BJ (cell line): ENCODE measurements at places on chromosomes 16 and 17.

DNA sequence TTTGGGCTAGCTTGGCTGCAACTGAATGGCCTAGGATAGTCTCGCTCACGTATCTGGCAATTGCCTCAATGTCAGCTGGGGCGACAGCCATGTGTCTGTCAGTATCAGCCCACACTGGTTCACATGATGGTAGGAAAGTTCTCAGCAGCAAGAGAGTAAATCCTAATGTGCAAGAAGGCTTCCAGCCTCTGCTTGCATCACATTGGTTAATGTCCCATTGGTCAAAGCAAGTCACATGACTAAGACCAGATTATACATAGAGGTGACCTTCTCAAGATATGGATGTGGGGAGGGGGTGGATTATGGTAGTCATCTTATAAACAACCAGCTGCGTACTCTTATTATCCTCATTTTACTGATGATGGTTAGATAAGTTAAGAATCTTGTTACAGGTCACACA is 31.0 kb downstream of the CHP2 start:
- no peak for DNase-seq

DNA sequence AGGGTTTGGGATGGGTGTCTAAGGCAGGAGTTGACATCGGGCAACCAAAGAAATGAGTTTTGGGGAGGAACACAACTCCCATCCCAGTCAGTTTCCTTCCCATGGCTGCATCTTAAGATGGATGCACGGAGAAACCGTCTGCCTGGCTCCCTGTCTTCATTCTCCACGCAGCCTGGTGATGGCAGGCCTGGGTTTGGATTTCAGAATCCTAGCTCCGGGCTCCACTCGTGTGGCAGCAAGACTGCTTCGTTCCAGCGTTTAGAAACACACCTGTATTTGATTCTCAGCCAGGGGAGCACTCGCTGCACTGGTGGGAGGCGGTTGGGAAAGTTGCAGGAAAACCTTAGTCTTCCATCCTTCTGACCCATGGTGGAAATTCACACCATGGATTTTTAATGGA is 141.1 kb downstream of the RAB11FIP4 start:
- no peak for DNase-seq

DNA sequence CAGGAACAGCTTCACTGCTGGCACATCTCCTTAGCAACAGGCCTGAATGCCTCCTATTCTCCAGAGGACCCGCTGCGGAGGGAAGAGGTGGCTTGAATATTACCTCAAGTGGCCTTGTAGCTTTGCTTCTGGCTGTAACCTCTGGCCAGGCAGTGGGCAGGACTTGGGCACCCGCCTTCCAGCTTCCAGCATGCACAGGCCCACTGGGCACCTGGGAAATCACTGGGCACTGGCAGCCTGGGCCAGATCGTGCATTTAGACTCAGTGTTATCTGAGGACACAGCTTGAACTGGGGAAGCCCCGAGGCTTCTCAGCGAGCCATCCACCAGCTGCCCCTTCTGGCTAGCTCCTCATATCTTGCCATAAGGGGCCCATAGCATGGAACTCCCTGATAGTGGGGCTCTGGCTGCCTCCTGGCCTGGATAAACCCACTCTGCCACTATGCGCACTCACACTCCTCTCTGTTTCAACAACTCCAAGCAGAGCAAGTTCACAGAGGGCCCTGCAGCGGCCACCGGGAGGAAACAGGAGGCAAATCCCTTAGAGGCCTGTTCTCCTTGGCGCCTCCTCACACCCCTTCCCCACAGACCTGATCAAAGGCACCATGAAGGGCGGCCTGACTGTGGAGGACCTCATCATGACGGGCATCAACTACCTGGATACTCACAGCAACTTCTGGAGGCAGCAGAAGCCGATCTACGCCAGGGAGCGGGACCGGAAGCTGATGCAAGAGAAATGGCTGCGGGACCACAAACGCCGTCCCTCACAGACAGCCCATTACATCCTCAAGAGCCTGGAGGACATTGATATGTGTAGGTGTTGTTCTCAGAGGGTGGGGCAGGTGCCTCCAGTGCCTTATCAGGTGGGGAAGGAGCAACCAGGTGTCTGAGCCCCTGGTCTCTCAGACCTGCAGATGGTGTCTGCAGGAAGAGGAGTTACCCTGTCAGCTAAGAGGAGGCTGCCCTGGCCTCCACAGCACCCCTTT is 7.8 kb downstream of the ODAD4 start:
- DNase-seq: no peak

GRCh38 chr16:87320510-87321227 is 3.5 kb upstream of the C16orf95 start:
- no peak for DNase-seq

- DNase-seq: no peak
Measured at GRCh38 chr17:64150237-64151015, 20.5 kb upstream of the ERN1 start.

GRCh38 chr16:1012135-1012534 is 30.6 kb downstream of the SOX8 start:
- no peak for DNase-seq

- DNase-seq: no peak
Measured at GRCh38 chr17:50144845-50145531, 5.5 kb downstream of the PPP1R9B start.

DNA sequence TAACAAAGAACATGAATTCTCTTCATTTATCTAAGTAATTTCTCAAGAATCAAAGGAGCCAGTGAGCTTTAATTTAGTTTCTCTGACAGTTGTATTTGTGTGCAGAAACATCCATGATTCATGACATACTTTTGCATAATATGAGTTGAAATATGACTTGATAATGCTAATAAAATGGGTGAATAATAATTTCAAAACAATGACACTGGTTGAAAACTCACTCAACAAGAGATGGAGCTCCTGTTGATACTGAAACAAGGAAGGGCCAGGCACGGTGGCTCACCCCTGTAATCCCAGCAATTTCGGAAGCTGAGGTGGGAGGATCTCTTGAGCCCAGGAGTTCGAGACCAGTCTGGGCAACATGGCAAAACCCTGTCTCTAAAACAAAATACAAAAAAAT is 147.0 kb downstream of the MAP2K6 start:
- no peak for DNase-seq

DNA sequence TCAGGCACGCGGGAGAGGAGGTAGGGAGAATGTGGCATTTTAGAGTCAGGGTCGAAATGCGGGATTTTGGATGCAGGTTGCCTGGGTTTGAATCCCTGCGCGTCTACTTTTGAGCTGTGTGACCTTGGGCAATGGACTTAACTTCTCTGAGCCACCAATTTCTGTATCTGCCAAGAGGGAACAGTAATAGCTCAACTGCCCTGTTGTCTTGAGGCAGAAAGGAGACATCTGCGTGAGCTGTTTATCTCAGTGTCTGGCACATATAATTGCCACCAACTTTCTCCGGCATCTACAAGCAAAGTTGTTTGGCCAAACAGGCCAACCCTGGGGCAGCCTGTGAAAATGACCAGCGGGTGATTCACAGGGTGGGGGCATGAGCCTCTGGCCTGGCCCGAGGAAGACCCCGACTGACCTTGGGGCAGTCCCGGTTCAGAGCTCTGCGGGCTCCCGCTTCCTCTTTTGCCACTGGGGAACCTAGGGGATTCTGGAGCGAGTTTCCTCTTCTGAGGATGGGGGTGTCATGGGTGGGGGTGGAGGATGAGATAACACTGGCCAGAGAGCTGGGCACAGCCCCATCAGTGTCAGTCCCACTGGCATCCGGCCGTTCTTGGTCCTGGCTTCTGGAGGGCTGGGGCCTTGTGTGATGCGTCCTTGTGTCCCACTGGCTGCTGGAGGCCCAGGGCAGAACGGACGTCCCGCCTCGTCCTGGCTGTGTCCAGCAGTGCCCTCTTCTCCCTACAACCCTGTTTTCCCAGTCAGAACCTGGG is 1.3 kb downstream of the SNN start:
- DNase-seq: no peak

GRCh38 chr17:79473876-79474440 is 136.9 kb downstream of the RBFOX3 start:
- no peak for DNase-seq

DNA sequence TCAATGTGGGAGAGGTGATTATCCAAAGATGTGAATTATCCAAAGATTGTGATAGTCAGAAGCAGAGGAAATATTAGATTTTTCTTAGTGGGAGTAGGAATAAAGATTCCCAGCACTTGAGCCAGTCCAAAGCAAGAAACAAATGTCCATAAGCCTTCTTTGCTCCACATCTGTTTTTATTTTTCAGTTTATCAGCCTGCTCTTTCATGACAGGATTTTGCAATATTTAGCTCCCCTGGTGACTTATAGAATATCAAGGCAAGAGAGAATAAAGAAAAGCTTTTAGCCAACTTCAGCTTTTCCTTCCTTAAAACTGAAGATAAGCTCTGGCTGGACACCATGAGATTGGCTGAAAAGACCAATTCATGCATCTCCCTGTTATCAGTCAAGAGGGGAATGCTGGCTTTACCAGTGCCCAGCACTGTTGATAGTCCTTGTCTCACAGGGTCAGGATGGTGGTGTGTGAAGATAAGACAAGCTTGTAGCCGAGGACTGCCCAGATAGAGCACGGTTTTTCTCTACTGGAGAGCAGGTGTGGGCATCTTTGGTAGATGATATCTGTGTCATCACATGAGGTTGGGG is 706.5 kb downstream of the KCNJ2 start:
- DNase-seq: no peak

DNA sequence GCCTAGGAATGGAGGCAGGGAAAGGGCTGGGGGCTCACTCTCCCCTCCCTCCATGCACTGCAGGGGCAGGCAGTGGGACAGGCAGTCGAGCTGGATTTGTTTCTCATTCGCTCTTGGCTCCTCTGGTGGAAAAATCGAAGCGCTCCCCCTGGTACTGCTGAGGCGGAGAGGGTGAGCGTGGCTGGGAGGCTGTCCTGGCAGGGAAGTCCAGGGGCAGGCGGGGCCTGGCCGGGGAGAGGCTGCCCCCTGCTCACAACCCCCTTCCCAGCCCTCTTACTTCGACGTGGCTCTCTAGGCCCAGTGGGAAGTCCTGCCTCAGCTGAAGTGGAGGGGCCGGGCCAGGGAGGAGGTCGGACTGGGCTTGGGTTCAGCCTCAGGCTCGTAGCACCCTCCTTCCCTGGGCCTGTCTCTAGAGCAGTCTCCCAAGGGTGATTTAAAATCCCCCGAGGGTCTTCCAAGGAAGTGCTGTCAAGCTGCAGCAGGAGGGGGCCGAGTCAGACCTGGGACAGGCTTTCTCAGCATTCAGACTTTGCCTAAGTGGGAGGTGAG is 16.5 kb upstream of the TMEM92 start:
- no peak for DNase-seq

DNA sequence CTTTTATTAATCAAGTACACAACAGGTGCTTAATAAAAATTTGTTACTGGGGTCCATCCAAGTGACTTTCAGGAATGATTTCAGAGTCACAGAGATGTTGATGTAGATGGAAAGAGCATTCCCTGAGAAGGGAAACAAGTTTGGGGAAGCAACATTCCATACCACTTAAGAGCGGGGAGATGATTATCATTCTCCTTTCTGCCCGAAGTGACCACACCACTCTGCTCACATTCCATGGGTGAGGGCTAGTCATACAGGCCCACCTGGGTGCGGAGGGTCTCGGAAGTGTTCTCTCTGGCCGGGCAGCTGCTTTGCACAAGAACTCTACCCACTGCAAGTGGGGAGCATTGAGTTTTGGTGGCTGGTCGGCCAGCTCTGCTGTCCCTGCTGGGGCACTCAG is 231.4 kb downstream of the SNX29 start:
- DNase-seq: no peak

DNA sequence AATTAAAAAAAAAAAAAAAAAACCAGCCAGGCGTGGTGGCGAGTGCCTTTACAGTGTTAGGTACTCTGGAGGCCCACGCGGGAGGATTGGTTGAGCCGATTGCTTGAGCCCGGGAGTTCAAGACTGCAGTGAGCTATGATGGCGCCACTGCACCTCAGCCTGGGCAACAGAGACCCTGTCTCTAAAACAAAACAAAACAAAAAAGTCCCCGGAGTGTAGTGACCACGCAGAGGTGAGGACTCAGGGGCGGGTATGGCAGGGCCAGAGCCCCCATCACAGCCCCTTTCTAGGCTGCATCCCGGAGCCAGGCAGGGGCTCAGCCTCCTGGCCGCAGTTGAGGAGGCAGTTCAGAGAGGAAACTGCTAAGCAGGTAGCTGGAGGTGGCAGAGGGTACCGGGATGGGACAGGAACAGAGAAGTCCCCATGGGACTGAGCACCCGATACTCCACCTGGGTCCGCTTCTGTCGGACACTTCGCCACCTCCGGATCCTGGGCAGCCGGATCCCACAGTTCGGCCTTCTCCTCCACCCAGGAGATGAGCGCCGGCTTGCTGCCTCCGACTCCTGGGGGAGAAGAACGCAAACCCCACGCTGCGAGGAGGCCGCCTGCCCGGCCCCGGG is 800 bp downstream of the ZNF747 start:
- no peak for DNase-seq

DNA sequence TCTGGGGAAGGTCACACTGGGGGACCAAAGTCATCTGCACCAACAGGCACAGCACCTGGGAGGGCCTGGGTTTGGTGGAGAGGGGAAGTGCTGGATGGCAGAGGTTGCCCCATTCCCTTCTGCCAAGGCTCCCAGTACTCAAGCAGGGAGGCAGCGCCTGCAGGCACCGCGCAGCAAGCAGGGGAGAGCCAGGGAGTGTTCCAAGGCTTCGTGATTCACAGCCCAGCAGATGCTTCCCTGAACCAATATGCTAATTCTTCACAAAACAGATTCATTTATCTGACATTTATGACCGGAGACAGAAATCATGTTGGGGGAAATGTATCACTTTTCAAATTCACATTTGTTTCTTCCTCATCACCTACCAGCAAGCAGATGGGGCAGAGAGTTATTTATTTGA is 13.4 kb upstream of the CDH5 start:
- no peak for DNase-seq

DNA sequence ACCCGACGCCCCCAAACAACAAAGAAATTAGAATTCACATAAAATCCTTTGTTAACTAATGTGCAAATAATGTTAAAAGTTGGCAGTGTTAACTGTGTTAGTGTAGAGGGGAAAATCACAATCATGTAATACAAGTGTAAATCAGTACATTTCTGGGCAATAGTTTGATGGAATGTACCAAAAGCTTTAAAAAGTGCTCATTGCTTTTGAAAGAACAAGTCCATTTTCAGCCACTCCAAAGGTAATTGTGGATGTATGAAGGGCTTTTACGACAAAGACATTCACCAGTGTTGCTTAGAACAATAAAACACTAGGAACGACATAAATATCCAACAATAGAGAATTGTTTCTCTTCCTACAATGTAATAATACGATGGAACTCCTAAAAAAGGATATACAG is 9.1 kb downstream of the GLOD4 start:
- DNase-seq: no peak

DNA sequence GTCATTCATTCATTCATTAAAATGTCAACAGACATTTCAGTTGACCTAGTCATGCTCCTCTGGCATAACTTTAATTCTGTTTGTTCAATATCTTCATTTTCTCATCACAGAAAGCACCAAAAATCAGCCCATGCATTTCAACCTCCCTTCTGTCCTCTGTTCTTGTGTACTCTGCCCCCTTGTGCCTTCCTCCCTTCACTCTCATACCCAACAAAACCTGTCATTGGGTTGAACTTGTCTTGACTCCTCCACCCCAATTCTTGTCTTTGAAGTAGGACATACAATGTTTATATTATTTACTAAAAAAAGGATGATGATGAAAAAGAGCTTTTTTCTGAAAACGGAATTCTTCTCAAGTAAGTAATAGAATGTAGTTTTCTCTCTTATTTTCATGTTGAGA is 43.8 kb downstream of the COX10 start:
- no peak for DNase-seq

- DNase-seq: no peak
Measured at GRCh38 chr16:21701271-21701670, 37.5 kb downstream of the OTOA start.

GRCh38 chr17:57881783-57882351 is 32.0 kb upstream of the MRPS23 start:
- DNase-seq: no peak

- no peak for DNase-seq
Measured at GRCh38 chr16:67822511-67822910, 15.8 kb downstream of the TSNAXIP1 start.

- no peak for DNase-seq
Measured at GRCh38 chr17:66689221-66689620, 145.7 kb upstream of the CACNG5 start.
